ENCODE measurements at places on chromosomes 7 and 10.

DNA sequence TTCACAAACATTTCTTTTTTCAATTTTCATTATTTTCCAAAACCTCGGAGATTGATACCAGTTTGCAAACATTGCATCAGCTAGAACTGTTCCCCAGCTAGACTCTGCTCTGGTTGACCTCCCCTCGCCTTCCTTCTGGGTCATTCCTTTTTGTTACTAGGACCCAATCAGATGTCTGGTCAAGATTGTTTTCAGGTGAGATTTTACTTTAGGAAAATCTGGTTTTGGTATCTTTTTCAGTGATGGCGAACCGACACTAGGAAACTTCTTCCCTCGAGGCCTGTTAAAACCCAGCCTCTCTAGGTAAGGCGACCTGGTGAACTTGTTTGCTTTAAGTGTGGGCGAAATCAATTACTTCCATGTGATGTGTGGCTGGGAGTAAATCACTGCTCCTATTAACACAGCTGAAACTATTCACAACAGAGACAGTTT is 8.4 kb downstream of the PROSER2 start:
- DNase-seq = no peak

- DNase-seq = no peak
These were observed 2.1 kb downstream of the VIM start for GRCh38 chr10:17229967-17230682.

GRCh38 chr10:128043259-128044045 is 82.8 kb downstream of the MKI67 start:
- DNase-seq = no peak

DNA sequence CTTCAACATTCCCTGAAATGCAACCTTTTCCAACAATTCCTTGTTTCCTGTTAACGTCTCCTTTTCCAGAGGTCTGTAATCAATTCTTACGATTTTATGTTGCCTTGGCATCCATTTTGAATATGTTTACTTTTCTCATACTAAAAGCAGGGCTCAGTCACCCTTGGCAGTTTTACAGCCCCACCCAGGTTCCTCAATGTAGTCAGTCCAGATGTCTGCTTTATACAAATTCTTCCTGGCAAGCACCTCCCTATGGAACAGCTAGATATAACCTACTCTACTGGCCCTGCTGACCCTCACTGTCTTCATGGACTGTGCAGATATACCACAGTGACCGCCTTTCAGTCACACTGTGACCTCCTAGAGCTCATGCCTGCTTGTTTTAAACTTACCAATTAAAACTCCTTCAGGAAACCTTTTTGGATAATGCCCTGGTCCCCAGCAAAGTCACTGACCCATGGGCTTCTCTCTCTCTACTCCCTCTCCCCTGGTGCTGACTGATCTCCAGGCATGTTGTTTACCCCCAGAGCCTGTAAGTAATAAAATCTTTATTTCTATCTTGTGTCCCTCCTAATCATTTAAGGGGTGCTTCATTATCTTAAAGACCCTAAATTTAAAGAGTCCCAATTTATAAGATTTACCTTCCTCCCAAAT is 147.1 kb upstream of the STEAP1 start:
- peak; percentile 42 for DNase-seq

GRCh38 chr7:151330181-151330580 is 11.4 kb upstream of the NUB1 start:
- no peak for DNase-seq

GRCh38 chr7:157407512-157408257 is 70.9 kb downstream of the DNAJB6 start:
- DNase-seq = no peak

DNA sequence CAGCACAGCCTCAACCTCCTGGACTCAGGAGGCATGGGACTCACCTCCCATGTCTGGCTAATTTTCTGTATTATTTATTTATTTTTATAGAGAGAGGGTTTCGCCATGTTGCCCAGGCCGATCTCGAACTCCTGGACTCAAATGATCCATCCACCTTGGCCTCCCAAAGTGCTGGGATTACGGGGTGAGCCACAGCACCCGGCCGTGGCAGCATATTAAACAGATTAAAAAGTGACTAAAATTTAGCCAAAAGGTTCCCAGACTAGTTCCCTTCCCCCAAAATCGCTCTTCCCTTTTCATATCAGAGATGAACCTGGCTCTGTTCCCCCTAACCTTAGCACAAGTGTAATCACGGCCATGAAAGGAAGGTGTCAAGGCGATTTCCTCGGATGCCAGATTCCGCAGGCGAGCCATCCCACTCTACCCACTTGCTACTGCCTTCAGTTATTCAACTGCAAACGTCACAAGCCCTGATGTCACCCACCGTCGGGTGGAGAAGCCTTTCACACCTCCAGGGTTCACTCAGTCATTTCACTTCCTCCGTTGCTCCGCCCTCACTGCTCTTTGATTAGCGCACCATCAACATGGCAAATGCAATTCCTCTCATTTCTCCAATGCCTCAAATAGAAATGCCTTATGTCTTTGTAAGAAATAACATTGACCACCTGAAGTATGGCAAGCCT is 104.7 kb upstream of the RHEB start:
- no peak for DNase-seq

- no peak for DNase-seq
These were observed 40.4 kb downstream of the CREB3L2 start for GRCh38 chr7:137961200-137962177.

DNA sequence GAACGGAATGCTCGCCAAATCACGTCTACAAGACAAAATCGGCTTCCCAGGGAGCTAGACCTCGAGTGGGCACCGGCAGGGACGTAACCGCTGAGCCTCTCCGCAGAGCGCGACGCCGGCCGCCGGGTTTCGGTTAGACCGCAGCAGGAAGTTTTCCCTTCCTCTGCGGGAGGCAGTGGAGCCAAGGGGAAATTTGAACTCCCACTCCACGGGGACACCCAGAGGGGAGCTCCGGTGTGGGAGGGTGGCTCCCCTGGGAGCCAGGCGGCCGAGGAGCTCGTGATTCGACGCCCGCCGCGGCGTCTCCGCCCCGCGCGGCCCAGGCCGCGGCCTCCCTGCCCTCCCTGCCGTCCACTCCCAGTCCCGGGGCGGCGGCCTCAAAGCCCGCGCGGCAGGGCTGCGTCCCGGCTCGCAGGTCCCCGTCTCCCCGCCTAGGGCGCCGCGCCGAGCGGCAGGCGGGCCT is 426 bp downstream of the SYPL1 start:
- peak; percentile 38 for DNase-seq

DNA sequence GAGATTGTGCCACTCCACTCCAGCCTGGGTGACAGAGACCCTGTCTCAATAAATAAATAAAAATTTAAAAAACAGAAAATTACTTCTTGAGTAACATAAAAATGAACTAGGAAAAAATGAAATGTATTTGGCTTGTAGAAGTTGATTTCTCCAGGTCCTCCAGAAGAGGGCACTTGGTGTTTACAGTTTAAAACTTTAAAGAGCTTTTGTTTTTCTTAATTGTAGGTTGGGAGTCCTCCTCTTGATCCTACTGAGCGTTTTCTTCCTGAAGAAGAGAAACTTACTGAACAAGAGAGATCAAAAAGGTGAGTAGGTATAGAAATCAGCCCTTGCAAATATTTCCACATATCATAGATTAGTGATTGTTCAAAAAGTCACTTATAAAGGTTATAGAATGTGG is 16.2 kb downstream of the KIFBP start:
- no peak for DNase-seq

DNA sequence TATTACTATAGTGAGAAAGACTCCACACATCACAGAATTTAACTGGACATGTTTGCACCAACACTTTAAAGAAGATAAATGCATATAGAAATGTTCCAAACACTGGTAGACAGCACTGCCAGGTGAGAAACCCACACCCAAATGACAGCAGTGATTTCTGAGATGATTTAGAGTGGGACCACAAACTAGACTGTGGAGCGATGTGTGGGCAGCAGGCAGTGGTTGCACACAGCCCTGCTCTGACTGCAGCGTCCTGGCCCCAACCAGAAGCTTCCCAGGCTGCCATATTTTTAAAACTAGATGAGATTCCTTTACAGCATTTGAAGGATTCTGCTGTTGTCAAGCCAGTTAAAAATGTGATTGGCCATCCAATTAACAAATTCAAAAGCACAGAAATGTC is 47.7 kb upstream of the COMMD3 start:
- DNase-seq = no peak

DNA sequence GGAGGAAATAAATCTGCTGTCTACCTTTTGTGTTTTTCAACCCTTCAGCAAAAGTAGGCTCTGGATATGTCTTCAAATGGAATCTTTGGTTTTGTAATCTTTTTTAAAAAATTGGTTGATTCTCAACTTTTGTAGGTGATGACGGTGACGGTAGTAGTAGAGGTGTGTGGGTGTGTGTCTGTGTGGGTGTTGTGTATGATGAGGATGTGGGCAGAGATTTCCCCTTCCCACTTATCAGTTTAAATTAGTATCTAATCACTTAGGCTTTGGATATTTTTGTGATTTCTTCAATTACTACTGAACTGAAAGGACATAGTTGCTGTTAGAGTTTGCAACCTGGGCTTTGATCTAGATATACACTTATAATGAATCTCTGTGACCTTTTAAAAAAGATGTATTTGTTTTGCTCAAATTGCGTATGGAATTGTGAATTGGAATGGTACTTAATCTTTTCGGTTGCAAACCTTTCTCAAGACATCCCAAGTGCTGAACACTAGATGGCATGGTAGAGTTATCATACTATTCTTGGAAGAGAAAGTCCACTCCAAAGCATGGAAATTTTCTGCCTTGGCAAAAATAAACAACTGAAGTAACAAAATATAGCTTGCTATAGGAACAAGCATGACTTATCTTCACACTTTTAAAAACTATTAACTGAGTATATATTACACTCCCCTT is 51.9 kb upstream of the A1CF start:
- no peak for DNase-seq

DNA sequence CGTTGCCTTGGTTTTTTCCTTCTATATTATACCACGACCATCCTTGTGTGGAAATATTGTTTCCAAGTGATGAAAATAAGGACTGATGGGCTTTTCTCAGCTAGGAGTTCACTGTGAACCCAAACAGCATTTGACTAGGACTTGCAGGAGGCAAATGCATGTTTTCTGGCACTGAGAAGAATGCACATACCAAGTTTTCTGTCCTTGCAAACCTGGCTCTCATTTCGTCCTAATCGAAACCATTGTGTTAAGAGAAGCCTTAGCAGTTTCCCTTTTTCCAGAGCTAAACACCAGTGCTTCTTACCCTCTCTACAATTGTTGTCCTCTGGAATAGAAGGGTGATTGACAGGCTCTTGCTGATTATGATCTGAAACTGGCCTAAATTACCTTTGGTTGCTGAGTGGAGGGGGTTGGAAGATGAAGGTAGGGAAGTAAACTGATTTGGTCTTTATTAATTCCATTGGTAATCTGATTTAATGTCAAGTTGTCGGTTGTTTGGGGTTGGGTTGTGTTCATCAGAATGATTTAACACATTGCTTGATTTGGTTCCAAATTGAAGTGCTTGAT is 33.1 kb upstream of the ELMO1 start:
- DNase-seq = no peak

GRCh38 chr7:130938661-130939060 is 204.7 kb upstream of the KLF14 start:
- DNase-seq = no peak

DNA sequence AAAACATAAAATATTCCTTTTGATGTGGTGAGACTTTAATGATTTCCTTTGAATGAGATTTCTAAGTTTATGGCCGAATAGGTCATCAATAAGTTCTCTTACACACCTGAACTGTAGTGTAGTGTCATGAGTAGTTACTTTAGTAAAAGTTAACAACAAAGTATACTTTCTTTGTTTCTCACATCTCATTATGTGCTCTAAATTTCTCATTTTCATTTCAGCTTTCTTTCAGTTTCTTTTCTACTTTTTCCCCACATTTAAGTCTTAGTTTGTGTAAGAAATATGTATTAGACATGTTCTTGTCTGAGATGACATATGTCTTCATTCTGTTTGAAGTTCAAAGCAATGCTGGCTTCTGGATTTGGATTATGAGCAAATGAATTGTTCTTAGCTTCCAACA is 348.1 kb downstream of the ANKRD7 start:
- DNase-seq = no peak

DNA sequence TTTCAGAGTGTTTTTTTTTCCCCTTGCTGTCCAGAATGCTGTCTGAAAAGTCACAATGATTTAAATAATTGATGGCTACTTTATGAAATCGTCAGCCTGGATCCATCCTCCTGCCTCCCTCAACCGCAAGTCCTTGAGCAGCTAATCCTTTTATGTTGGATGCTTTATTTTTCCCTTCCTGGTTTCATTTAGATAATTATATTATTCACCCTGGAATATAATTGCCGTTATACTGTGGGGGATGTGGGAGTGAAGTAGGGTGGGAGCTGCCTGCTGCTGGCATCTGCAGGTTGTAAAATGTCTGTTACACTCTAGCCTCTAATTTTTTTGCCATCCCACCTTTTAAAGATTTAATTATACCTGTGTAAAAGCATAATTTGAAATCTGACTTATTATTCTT is 290.5 kb upstream of the LRGUK start:
- DNase-seq = no peak

DNA sequence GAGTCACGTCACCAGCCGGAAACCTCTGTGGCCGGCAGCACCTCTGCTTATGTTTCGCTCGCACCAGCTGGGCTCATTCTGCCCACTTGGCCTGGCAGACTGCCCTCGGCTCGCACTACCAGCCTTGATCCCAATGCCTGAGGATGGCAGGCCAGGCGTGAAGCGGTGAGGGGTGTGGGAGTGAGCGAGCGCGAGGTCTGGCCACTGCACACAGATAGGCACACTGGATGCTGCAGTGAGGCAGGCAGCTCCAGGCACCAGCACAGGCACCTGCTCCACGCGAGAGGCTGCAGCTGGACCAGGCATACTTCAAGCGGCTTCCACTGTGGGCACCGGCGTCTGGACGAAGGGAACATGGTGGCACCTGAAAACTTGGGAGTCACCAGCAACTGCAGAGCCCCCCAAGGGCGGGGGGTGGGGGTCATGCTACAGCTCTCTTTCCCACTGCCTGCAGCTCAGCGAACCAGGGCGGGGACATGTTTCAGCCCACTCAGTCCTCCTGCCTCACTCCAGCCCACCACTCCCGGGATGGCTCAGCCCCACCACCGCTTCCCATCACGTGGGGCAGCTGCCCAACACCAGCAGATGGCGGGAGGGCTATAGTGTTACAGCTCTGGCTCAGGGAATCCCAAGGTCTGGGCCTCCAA is 5.4 kb upstream of the DMTF1 start:
- no peak for DNase-seq

- no peak for DNase-seq
These were observed 21.6 kb downstream of the LIPJ start for GRCh38 chr10:88608052-88608732.

DNA sequence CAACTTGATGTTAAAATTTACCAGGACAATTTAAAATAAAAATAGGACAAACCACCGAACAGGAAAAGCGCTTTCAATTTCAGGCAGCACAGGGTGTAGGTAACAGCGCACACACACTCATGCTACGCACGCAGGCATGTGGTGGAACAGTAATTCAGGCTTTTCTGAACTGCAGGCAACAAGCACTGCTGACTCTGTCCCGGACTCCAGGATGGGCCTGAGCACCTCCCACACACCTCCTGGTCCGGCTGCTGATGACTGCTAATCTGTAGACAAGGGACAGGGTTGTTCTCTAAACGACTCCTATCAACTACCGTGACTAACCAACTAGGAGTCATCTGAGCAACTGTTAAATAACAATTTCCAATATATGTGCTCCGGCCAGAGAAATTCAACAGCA is 192.6 kb upstream of the FRMD4A start:
- DNase-seq = no peak
